ENCODE measurements at places on chromosomes 11 and 22. TPM values are rescaled to one million over a fixed set of nuclear protein-coding genes. Genes with fewer than 3 reads are reported as not detected.
A peak's percentile ranks its signal among the peaks of the same experiment; 100 is the strongest.

DNA sequence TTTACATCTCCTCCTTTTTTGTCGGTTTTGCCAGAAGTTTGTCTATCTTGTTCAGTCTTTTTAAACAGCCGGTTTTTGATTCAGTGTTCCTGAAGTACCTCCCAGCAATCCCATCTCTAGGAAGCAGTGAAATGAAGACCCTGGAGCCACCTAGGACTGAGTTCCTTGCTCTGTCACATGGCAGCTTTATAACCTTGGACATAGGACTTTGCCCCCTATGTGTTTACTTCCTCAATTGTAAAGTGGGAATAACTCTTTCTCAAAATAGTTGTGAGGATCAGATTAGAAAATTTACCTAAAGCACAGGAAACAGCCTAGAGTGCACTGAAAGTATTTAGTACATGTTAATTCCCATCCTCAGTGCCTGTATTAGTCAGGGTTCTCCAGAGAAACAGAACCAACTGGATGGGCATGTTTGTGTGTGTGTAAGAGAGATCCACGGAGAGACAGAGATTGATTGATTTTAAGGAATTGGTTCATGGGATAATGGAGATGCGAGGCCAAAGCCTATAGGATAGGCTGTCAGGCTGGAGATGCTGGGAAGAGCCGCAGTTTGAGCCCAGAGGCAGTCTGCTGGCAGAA, 20.0 kb downstream of the FAM83F start:
- DNase-seq, result no peak

DNA sequence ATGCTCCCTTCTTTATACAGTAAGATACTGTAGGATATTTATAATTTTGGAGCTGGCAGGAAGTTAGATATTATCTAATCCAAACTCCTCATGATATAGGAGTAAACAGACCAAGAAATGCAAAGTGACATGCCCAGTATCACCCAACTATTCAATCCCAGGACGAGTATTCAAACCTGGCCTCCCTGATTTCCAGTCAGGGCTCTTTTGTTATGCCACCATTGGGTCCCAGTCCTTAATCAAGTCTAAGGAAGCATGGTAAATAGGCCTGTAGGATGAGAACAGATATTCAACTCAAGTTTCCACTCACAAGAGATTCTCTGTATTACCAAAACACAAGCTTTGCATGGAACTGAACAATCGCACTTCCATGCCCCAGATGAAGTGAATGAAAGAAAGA, 484.0 kb upstream of the API5 start:
- DNase-seq, result no peak

- no peak for DNase-seq
Observed at GRCh38 chr11:70833011-70833410, 419.4 kb downstream of the SHANK2 start.

DNA sequence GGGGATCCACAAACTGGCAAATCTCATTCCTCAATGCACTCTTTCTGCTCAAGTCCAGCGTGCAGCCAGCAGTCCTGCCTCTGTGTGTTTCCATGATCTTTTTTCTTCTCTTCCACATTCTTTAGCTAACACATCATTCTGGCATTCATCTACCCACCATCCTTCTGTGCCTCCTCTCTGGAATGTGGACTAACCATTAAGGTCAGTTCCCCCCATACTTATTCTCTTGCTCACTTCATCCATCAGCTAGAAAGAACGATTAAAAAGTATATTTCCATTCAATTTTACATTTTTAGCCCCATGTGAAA, 7.8 kb downstream of the KIRREL3 start:
- peak; percentile 25 for DNase-seq

GRCh38 chr22:49747130-49747529, 80.5 kb downstream of the BRD1 start:
- DNase-seq, result no peak

- peak; percentile 82 for DNase-seq
Observed at GRCh38 chr22:31084811-31085492, 3.8 kb downstream of the SMTN start.

DNA sequence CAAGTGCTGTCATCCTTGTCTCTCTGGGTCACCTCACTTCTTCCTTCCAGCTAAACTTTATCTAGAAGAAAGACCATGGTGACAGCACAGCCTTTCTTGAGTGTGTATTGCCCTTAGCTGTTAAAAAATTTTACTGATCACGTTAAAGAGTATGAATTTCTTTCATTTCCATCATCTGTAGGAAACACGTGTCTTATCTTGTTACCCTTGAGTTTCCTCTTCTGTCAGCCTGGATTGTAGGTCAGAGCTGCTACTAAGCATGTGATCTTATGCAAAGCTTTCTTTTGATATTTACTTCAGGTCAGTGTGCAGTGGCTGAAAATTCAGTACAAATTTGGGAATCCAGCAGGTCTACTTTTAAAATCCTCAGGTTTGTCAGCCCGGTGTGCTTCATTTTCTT, 512.2 kb upstream of the ARHGAP42 start:
- no peak for DNase-seq

GRCh38 chr11:19910931-19911330, 198.3 kb downstream of the NAV2 start:
- DNase-seq, result no peak

DNA sequence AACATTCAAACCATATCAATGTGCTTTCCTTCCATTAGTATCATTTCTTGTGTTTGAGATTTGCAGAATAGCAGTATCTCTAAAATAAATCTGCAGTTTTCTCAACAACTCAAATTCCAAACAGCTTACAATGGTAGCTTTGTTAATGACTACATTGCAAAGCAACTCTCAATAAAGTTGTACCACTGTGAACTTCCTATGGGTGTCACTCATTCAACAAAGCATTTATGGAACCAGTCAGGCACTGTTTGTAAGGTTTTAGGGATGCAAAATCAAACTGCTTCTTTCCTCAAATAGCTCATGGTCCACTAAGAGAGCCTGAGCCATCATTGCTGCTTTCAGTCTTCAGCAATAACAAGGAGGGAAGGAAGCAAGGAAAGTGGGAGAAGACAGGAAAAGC, 91.0 kb downstream of the CCDC83 start:
- no peak for DNase-seq

GRCh38 chr11:112024178-112024772, 933 bp upstream of the DLAT start:
- no peak for DNase-seq

DNA sequence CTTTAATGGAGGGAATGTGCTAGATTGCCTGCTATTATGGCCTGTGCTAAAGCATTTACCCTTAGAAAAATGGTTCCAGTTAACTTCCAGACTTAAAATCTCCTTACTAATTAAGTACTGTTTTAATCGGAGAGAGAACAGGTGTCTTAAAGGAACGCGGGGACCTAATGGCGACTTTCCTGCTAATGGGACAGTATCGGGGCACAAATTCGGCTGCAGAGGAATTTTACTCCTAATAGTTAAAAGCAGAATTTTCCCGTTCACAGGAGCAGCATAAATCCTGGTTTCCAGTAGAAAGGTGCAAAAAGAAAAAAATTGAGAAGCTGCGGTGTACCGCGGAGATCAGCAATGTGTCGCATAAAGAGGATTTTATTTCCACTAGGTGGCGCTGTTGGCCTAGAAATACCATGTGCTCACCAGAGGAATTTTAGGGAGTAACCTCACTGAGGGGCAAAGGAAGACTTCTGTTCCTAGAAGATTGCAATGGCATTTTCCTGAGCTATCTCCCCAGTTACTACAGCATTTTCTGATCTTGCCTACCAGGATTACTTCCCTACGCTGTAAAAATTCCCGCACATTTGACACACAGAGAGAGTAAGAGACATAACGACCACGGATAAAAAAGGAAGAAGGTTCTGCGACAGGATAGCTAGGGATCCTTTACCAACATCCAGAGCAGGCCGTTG, 44.5 kb downstream of the ZNF280B start:
- DNase-seq, result peak; percentile 74

ZDHHC8 gene
- 8.1 TPM for total RNA-seq

NEFH gene
- total RNA-seq, result 0.32 TPM

MMP7 gene
- total RNA-seq, result 2.6 TPM

MYBPC3 gene
- total RNA-seq, result not detected

PLAAT2 gene
- not detected for total RNA-seq
